Smooth muscle cell of trachea (primary cell): ENCODE measurements at places on chromosomes 16 and 17. TPM values are rescaled to one million over a fixed set of nuclear protein-coding genes. Genes with fewer than 3 reads are reported as not detected.

Gene VAT1
- 376 and 655 TPM in 2 replicates for total RNA-seq

Gene TMEM101
- 97.4 and 114 TPM in 2 replicates for total RNA-seq

Gene HOXB5
- under 0.01 and 0.29 TPM in 2 replicates for total RNA-seq

Gene TEX14
- total RNA-seq, result under 0.01 TPM in 1 of 2 replicates, not detected in the other

Gene RNU2-1
- total RNA-seq, result not detected in 2 replicates

Gene IRF8
- not detected in 2 replicates for total RNA-seq

Gene HBZ
- not detected in 2 replicates for total RNA-seq

Gene NKD1
- under 0.01 TPM in 2 replicates for total RNA-seq

Gene CRHR1
- not detected in 2 replicates for total RNA-seq

Gene HID1
- 0.29 and 0.66 TPM in 2 replicates for total RNA-seq

Gene TNP2
- total RNA-seq, result not detected in 2 replicates

Gene KRTAP3-1
- total RNA-seq, result not detected in 2 replicates

Gene NPB
- 0.87 and 2.5 TPM in 2 replicates for total RNA-seq

Gene CX3CL1
- 0.33 and 0.58 TPM in 2 replicates for total RNA-seq

Gene MRM3
- 23.1 and 27.0 TPM in 2 replicates for total RNA-seq

Gene EPX
- not detected in 2 replicates for total RNA-seq

Gene CD300LG
- total RNA-seq, result not detected in 2 replicates

Gene SPNS1
- 34.8 and 64.7 TPM in 2 replicates for total RNA-seq

Gene KRT39
- not detected in 2 replicates for total RNA-seq

Gene ITPRIPL2
- total RNA-seq, result 30.5 and 71.1 TPM in 2 replicates

Gene HSD17B2
- 0.17 TPM in 1 of 2 replicates, not detected in the other for total RNA-seq

Gene CRYM
- 1.6 and 2.3 TPM in 2 replicates for total RNA-seq

Gene TBC1D3G
- not detected in 2 replicates for total RNA-seq

Gene CPHXL2
- total RNA-seq, result not detected in 2 replicates

Gene UNC13D
- 2.3 and 2.8 TPM in 2 replicates for total RNA-seq

Gene HSF4
- total RNA-seq, result 12.9 and 50.4 TPM in 2 replicates

Gene PRSS27
- 0.58 and 1.3 TPM in 2 replicates for total RNA-seq

Gene OR4D1
- under 0.01 TPM in 1 of 2 replicates, not detected in the other for total RNA-seq

Gene CACNG5
- total RNA-seq, result not detected in 2 replicates

Gene SPATA33
- 2.5 and 3.6 TPM in 2 replicates for total RNA-seq

Gene SLC16A11
- 0.66 TPM in 1 of 2 replicates, not detected in the other for total RNA-seq

Gene RGS9
- total RNA-seq, result 1.2 and 1.5 TPM in 2 replicates

Gene TMEM114
- total RNA-seq, result not detected in 2 replicates

Gene PLK1
- 4.6 and 27.1 TPM in 2 replicates for total RNA-seq

Gene CCL4L2
- not detected in 2 replicates for total RNA-seq

Gene ATP6V0D1
- 181 and 219 TPM in 2 replicates for total RNA-seq

Gene OSBPL7
- total RNA-seq, result 7.6 and 13.2 TPM in 2 replicates

Gene MYH1
- not detected in 2 replicates for total RNA-seq

Gene EFCAB5
- total RNA-seq, result 0.50 and 0.58 TPM in 2 replicates

Gene CLEC18B
- total RNA-seq, result 0.29 and 1.3 TPM in 2 replicates

Gene AANAT
- 0.17 TPM in 1 of 2 replicates, not detected in the other for total RNA-seq

Gene SREBF1
- total RNA-seq, result 150 and 241 TPM in 2 replicates

Gene RSL1D1
- total RNA-seq, result 70.8 and 74.9 TPM in 2 replicates

Gene GP2
- not detected in 2 replicates for total RNA-seq

Gene ARHGDIG
- total RNA-seq, result 0.73 and 0.99 TPM in 2 replicates

Gene SHBG
- 0.17 and 0.29 TPM in 2 replicates for total RNA-seq

Gene DNAH3
- not detected in 2 replicates for total RNA-seq

Gene CXCL16
- 2.0 TPM in 1 of 2 replicates, not detected in the other for total RNA-seq

Gene ALDH3A1
- 1.3 and 1.6 TPM in 2 replicates for total RNA-seq

Gene NT5C3B
- 54.1 and 80.7 TPM in 2 replicates for total RNA-seq

Gene DNAAF1
- total RNA-seq, result under 0.01 and 0.33 TPM in 2 replicates

Gene WNK4
- total RNA-seq, result 0.29 and 0.33 TPM in 2 replicates

Gene SOX15
- total RNA-seq, result 0.66 and 0.73 TPM in 2 replicates

Gene FBXW10
- total RNA-seq, result under 0.01 TPM in 1 of 2 replicates, not detected in the other

Gene CCR7
- total RNA-seq, result not detected in 2 replicates

Gene BAHCC1
- 7.4 and 7.6 TPM in 2 replicates for total RNA-seq

Gene CPPED1
- total RNA-seq, result 6.1 and 8.3 TPM in 2 replicates
